ENCODE measurements at places on chromosomes 3 and 15.

GRCh38 chr15:62958528-62959363 lies 83.8 kb upstream of the TPM1 start:
- DNase-seq: no peak

- no peak for DNase-seq
Observed at GRCh38 chr3:41031401-41031800, 167.9 kb upstream of the CTNNB1 start.

GRCh38 chr15:88391006-88391405 lies 76.2 kb downstream of the MRPL46 start:
- DNase-seq: no peak

DNA sequence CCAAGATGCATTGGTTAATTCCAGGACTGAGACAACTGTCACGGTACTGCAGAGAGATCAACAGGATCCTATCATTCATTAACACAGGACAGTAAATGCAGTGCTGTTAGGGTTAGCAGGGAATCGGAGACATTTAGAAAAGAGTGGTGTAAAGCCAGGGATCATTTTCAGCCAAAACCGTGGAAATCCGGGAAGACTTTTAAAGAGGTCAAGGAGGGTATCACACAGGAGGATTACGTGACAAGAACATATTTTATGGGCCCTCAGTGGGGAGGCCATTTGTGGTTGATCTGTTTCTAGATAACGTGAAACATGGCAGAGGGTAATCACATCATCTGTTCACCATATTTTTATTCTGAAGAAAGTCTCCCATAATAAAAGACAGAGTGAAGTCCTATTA lies 216.1 kb downstream of the PTPRG start:
- DNase-seq: no peak
